ENCODE measurements at places on chromosomes 2 and 18. TPM values are rescaled to one million over a fixed set of nuclear protein-coding genes. Genes with fewer than 3 reads are reported as not detected.

PRKAG3 gene
- polyA plus RNA-seq: not detected

EVX2 gene
- not detected for polyA plus RNA-seq

AQP12A gene
- polyA plus RNA-seq: not detected

LOXL3 gene
- 0.74 TPM for polyA plus RNA-seq

SERPINB5 gene
- polyA plus RNA-seq: not detected

CTAGE1 gene
- not detected for polyA plus RNA-seq

GPD2 gene
- 6.5 TPM for polyA plus RNA-seq

PTH2R gene
- 0.23 TPM for polyA plus RNA-seq

MAB21L4 gene
- not detected for polyA plus RNA-seq

LHCGR gene
- polyA plus RNA-seq: not detected

CDK15 gene
- polyA plus RNA-seq: not detected

CLHC1 gene
- polyA plus RNA-seq: 1.2 TPM

KDSR gene
- 40.2 TPM for polyA plus RNA-seq

CNDP1 gene
- not detected for polyA plus RNA-seq

DCDC2C gene
- not detected for polyA plus RNA-seq

DLGAP1 gene
- polyA plus RNA-seq: not detected

CCDC74B gene
- polyA plus RNA-seq: not detected

CHRND gene
- polyA plus RNA-seq: not detected

ASB3 gene
- 14.7 TPM for polyA plus RNA-seq

LRRTM1 gene
- polyA plus RNA-seq: not detected

TBR1 gene
- not detected for polyA plus RNA-seq

SLC40A1 gene
- polyA plus RNA-seq: 2.3 TPM

RIT2 gene
- not detected for polyA plus RNA-seq

RTP5 gene
- not detected for polyA plus RNA-seq

C18orf54 gene
- polyA plus RNA-seq: 0.99 TPM

CNGA3 gene
- polyA plus RNA-seq: not detected

CFC1 gene
- not detected for polyA plus RNA-seq

HMSD gene
- not detected for polyA plus RNA-seq

ALKAL2 gene
- polyA plus RNA-seq: 3.5 TPM

IL36B gene
- polyA plus RNA-seq: not detected

POTEJ gene
- not detected for polyA plus RNA-seq

IL18R1 gene
- polyA plus RNA-seq: 2.2 TPM

METTL21A gene
- 56.9 TPM for polyA plus RNA-seq

UGT1A10 gene
- not detected for polyA plus RNA-seq

CAPN14 gene
- 2.9 TPM for polyA plus RNA-seq

TCF23 gene
- not detected for polyA plus RNA-seq

STEAP3 gene
- polyA plus RNA-seq: 1.2 TPM

CPO gene
- polyA plus RNA-seq: not detected

ELOA2 gene
- polyA plus RNA-seq: not detected

INPP5D gene
- 220 TPM for polyA plus RNA-seq

CAPG gene
- 542 TPM for polyA plus RNA-seq

RAPH1 gene
- not detected for polyA plus RNA-seq

UGT1A7 gene
- polyA plus RNA-seq: not detected

CCNT2 gene
- 23.2 TPM for polyA plus RNA-seq

HOXD13 gene
- polyA plus RNA-seq: not detected

CRYGD gene
- polyA plus RNA-seq: not detected

FHL2 gene
- 0.15 TPM for polyA plus RNA-seq

BOLL gene
- polyA plus RNA-seq: not detected

NT5DC4 gene
- polyA plus RNA-seq: not detected

All from IgD-negative memory B cell (primary cell).